Breast epithelium (tissue), 4 donors: ENCODE measurements at places on chromosomes 4 and X.

- no peak for DNase-seq
Observed at GRCh38 chr4:166658585-166658984, 575.7 kb downstream of the SPOCK3 start.

DNA sequence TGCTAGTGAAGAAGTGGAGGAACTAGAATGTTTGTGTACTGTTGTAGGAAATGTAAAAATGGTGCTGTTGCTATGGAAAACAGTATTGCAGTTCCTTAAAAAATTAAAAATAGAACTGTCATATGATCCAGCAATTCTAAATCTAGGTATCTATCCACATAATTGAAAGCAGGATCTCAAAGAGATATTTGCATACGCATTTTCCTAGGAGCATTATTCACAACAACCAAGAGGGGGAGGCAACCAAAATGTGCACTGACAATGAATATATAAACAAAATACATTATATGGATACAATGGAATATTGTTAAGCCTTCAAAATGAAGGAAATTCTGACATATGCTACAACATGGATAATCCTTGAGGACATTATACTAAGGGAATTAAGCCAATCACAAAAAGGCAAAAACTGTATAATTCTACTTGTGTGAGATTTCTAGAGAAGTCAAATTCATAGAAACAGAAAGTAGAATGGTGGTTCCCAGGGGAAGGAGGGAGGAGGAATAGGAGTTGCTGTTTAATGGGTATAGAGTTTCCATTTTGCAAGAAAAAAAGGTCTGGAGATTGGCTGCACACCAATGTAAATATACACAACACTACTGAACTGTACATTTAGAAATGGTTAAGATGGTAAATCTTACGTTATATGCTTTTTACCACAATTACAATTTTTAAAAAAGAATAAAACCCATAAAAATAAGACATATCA is 35.6 kb upstream of the KCNE5 start:
- no peak for DNase-seq

GRCh38 chr4:738781-739280 is 33.2 kb downstream of the PCGF3 start:
- DNase-seq: no peak

GRCh38 chrX:46792810-46793188 is 33.9 kb upstream of the SLC9A7 start:
- no peak for DNase-seq

DNA sequence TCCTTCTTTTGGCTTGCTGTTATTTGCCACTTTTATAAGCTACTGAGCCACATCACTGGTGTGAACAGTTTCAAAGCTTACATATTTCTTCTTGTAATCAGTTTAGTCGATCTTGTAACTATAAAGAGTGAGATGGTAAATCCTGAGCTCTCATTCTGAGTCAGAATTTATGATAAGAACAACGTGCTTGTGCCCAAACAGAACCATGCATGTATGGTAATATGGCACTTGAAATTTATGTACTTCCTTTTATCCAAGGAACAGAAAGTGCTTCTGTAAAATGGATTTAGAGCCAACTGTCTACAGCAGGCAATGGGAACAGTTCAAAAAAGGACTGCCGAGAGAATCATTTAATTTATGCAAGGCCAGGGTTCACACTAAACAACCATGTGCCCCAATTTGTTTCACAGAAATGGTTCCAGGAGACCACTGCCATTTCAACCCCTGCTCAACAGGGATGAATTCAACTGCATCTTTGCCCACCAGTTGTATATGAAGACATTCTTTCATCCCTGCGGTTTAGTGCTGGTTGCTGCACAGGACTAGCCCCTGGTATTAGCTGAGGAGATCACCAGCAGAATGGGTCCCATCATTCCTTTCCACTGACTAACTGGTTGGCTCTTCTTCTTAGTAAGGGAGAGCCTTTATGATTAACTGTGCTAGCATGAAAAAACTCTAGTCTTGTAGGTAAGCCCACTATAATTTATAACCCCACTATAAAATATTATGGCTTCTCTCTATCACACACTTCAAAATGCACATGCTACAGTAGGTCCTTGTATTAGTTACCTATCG is 162.9 kb upstream of the PGRMC2 start:
- DNase-seq: no peak

- DNase-seq: peak; percentile 38
Observed at GRCh38 chr4:41212616-41213203, 1.6 kb downstream of the APBB2 start.

GRCh38 chr4:8093587-8094274 is 64.9 kb downstream of the ABLIM2 start:
- no peak for DNase-seq

DNA sequence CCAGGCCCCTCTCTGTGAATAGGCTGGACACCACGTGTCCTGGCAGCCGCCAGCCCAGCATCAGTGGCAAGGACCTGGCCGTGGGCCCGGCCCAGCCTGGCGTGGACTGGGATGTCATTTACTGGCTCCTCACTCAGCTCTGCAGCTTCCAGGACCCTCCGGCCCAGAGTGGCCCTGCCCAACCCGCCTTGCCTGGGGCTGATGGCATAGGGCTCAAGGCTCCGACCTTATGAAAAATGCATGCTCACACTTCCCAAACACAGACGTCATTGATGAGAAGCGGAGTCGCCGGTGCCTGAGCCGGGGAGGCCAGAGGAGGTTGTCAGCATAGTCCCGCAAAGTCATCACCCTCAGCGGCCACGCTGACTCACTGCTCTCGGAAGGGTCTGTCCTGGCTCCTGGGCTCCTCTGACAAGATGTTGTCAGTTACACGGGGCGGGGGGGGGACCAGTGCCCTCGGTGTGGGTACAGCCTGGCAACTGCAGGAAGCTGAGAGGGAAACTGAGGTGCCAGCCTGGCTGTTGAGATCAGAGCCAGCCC is 14.3 kb downstream of the CFAP99 start:
- no peak for DNase-seq

- no peak for DNase-seq
Observed at GRCh38 chr4:81348086-81348777, 123.5 kb downstream of the RASGEF1B start.

DNA sequence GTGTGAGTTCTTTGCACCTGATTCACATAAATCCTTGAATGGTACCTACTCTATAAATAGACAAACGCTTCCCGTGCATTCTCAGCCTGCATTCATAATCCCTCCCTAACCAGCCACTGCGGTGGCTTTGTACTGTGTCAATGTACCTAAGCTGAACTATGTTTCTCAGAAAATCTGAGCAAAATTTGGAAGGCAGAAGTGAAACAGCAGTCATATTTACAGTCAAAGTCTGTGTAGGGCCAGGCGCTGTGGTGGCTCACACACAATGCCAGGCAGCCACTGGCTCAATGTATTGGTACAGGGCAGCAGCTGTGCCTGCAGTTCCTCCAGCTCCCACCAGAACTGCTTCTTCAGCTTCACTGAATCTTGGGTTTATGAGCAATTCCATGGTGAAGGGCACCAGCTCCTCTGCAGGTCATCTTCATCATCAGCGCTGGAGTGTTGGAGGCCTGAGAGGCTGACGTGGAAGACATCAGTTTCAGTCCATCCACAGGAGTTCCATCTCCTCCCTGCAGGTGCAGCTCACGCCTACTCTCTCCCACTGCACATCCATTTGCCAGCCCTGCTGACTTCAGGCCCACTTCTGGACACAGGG is 32.3 kb upstream of the IRF2 start:
- no peak for DNase-seq

- DNase-seq: peak; percentile 47
Observed at GRCh38 chr4:7398104-7398423, 36.7 kb downstream of the PSAPL1 start.

DNA sequence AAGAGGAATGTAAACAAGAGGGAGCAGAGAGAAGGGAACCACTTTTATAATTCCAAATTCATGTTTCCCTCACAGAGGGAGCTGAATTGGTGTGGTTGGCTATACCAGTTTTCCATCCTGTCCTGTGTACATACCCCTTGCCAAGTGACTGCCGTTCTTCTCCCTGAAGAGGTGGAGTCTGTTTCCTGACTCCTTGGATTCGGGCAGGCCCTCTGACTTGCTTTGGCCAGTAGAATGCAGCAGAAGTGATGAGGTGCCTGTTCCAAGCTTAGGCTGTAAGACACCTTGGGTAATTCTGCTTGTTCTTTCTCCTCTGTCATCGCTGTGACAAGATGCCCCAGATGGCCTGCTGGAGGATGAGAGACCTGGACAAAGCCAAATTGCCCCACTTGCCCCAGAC is 124.7 kb downstream of the UCHL1 start:
- no peak for DNase-seq

- peak; percentile 6 for DNase-seq
Observed at GRCh38 chr4:3305610-3306371, 13.0 kb downstream of the RGS12 start.

DNA sequence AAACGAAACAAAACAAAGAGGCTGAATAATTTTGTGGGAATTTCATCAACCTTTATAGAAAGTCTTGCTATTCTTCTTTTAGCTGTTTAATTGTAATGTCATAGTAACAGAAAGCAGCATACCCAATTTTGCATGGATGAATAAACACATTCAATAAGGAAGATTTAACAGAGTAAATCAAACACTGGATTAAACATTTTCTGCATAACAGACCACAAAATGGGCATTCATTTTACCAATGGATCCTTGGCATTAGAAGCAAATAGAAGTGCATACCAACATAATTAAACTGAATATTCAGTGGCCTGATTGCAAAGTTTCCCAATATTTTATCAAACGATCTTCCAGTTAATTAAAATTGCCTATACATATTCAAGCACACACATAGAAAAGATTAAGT is 4.4 kb upstream of the CHM start:
- no peak for DNase-seq

GRCh38 chr4:87103691-87104187 is 116.7 kb downstream of the KLHL8 start:
- no peak for DNase-seq

DNA sequence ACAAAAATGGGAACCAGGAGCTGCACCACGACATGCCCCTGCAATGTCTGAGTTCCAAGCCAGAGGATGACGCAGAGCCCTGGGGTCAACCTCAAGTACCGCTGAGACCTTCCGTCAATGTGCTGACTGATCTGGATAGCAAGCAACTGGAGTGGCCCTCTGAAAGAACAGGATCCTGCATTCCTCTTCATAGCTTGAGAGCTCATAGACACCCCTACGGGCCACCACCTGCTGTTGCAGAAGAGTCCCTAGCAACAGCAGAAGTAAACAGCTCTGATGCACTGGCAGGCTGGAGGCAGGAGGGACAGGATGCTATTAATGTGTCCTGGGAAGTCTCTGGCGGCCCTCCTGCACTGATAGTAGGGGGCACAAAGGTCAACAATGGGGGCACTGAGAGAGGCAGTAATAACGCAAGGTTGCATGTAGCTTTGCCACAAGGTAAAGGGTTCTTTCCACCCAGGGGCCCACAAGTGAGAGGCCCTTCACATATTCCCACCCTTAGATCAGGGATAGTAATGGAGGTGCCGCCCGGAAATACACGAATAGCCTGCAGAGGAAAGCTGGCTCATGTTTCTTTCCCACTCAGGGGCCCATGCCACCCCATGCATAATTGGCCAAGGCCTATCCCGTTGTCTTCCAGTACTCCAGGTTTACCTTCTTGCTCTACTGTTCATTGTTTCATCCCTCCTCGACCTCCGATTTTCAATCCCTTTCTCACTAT is 1.3 kb downstream of the PRR32 start:
- DNase-seq: no peak

GRCh38 chr4:170425040-170425439 is 335.3 kb upstream of the AADAT start:
- no peak for DNase-seq

- DNase-seq: no peak
Observed at GRCh38 chr4:146132445-146132844, 43.1 kb upstream of the LSM6 start.

DNA sequence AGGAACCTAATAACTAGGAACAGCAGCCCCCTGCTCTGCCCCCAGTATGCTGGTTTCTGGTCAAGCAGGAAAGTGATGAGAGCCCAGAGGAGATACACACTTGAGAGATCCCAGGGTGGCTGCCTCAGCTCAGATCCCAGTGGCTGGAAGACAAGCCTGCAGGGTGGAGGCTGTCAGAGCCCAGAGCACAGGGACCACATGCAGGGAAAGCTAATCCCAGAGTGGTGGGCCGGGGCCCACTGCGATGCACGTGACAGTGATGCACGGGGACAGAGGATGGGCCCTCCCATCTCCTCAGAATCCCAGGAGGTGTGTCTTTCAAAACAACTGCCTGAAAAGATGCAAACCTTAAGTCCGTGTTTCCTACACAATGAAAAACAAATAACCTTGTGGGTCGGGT is 29.1 kb upstream of the CRMP1 start:
- DNase-seq: no peak

DNA sequence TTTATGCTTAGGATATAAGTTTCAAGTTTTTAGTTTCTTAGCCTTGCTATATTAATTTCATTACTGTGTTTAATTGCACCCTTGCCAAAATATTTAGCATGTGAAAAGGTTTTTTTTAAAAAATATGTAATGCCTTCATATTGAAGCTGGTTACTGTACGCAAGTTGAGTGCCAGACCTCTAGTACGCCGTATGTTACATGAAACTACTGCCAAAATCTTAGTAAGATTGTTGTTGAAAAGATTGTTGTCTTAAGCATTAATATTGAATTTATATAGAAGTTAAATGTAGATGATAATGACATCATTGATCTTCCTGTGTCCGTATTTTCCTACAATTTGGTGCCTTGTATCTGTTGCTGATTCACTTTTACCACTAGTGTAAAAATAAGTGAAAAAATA is 37.1 kb downstream of the FAM133A start:
- DNase-seq: no peak

DNA sequence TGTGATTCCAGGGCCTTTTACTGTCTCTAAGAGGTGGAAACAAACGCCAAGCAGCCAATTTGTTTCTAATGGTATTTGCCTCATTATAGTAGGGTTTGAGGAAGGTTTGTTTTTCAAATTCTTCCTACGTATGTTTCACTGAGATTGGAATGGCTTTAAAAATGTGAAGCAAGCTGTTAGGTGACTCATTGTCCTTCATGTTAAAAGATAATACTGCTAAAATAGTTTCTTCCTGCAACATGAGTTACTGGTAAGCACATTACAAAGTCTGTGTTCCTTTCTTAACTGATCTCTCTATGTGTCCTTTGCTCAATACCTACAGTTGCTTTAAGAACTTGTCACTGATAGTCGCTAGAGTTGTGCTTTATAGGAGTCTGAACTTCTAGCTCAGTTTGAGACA is 1183.9 kb downstream of the RPA4 start:
- no peak for DNase-seq

DNA sequence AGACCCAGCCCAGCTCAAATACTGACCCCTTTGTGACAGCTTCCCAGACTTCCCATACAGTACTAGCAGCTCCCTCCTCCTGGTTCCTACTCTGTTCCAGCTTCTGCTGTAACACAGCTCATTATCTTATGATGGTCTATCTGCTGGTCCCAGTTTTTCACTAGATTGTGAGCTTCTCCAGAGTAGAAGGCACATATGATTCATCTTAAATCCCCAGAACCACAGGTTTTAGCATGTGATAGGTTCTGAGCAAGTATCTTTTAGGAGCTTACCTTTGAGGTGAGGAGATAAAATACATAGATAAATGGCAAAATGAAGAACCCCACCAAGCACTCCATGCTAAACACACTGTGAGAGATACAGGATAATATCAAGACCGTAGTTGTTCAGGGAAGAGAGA is 27.6 kb upstream of the ANXA3 start:
- DNase-seq: no peak
